ENCODE measurements at places on chromosomes 6 and 20. TPM values are rescaled to one million over a fixed set of nuclear protein-coding genes. Genes with fewer than 3 reads are reported as not detected.

DNA sequence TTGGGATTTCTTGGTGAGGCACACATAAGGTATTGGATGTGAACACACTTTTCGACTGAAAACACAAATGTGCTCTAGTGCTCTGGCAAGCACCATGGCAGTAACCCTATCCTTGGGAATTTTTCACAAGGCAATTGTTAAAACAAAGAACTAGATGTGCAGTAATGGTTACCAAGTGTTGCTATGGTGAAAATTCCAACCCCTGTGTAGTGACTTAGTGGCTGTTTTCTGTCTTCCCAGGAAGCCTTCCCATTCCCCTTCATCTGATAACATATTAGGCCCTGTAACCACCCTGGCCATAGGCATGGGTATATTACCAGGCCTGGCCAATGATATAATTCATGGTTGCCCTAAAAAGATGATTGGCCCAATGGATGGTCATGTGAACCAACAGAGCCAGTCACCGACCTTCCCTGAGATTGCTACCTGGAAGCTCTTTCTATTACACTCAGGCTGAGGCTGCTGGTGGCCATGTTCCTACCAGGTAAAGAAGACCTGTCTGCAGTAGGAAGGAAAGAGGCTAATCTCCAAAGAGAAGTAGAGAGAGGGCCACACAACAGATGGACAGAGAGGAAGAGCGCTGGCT, 4.1 kb downstream of the C20orf202 start:
- no peak for DNase-seq

TRIM15 gene
- total RNA-seq, result 0.28 TPM

DNA sequence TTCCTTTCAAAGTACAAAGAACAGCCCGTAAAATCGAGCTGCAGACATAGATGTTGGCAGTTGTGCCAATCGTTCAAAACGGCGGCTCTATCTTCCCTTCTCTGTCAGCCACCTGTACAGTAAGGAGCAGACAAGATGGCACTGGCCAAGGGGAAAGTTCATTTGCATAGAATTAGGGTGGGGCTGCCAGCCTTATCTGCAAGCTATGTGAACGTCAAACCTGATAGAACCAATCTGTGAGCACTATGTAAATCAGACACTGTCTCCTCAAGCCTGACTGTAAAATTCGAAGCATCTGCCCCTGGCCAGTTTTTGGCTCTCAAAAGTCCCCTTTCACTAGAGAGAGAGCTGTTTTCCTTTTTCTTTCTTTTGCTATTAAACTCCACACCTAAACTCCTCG, 374.5 kb downstream of the EPM2A start:
- no peak for DNase-seq

DNA sequence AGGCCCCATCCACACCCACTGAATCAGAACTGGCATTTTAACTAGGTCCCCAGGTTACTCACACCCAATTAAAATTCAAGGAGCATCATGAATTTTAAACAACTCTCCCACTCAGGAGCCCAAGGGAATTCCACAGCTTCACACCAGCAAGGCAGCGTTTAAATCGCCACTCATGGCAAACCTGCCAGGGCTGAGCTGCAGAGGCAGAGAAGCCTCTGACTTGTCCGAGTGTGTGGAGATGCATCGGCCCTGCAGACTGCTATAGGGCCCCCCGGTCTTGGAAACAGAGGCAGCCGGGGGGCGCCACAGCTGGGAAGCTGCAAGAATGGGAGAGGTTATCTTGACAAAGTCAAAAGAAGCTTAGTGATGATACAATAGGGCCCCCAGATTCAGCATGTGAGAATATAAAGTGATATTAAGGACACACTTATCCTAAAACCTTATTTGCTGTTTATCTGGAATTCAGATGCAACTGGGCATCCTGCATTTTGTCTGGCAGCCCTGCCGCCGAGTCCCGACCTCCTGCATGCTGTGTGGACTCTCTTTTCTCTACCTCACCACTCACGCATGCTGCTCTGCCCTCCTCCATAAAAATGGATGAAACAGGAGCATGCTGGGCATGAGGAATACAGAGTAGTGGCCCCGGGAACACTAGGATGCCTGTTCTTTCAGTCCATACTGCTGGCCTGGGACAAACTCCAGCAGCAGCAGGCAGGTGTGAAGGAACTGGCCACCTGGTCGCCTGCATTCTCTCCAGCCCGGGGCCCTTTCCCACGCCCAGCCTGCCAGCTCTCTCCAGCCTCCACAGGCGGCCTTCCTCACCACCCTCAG, 126.1 kb downstream of the PXDC1 start:
- DNase-seq, result no peak

GRCh38 chr20:45347936-45348778, at the start of gene SDC4:
SDC4 (minus strand) TSS chr20:45348424; CDS start chr20:45348384, 40 bp downstream.
- DNase-seq, result peak; percentile 91

DNA sequence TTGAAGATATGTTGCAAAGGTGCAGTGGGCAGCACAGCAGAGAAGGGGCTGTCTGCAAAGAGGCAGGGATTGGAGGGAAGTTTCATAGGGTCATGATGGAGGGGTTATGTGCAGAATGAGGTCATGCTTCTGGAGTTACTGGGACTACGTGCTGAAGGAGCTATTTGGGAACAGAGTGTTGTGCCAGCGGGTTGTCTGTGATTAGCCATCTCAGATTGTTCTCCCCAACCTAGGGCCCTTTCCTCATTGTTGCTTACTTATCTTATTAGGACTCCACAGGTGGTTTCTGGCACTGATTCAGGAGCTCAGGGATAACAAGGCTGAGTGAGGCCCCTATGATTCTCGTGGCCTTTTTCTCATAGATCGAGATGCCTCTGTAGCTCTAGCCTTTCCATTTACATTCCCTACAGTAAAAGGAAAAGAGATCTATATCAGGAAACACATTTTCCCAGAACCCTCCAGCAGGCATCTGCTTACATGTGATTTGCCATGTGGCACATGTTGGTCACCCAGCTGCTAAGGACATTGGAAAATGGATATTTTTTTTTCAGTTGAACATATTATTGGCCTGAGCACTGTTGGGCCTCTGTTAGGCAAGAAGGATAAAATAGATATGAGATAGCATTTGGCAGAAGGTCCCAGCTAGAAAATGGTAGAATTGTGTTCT, 429.6 kb upstream of the PLCB4 start:
- DNase-seq, result no peak

GRCh38 chr6:105810922-105811482, 275.1 kb upstream of the PRDM1 start:
- no peak for DNase-seq

DNA sequence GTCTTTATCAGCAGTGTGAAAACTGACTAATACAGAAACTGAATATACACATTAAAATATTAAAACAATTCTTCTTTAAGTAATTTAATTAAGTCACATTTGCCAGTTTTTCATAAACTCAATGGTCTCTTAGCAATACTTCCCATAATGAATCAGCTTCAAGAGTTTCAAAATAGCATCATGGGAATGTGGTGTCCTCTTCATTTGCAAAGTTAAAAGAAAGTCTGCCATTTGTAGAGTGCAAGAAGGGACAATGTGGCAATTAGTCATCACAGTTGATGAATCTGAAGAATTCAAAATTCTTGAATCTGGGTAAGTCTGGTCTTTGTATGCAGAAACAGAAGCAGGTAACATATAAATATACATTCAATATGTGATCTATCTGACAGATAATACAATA, 38.7 kb downstream of the SYNE1 start:
- DNase-seq, result no peak

- no peak for DNase-seq
Observed at GRCh38 chr6:84243240-84243639, 15.8 kb upstream of the CEP162 start.

DNA sequence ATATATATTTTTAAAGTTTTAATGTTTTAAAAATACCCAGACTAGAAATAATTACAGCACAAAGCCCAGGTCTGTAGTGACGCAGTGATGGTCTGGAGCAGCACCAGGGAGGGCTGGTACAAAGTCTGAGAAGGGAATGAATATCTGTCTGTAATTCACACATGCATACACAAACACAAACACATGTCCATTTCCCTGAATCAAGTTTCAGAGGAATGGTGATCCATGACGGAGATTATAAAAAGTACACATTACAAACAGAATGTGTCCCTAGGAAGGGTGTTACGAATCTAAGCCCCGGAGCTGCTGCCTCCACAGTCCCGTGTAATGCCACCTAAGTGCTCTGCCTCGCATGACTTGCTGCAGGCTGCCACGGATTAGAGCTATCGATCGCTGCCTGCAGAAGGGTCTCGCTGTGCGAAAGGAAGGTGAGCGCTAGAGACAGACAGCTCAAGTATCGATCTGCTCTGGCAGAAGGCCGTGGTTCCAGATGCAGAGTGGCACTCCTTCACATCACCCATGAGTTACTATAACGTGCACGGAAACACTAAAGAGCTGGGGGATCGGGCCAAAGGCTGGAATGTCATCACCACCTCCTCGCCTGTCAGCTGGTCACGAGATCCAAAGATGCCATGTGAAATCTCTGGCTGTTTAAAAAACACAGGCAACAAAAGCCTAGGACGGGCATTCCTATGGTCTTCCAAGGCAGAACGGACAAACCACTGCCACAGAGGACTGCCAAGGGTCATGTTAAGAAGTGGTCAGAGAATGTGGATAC, 87.1 kb downstream of the INSM1 start:
- no peak for DNase-seq

ZNF217 gene
- total RNA-seq, result 13.3 TPM

GRCh38 chr20:23034721-23035671, at the start of gene SSTR4:
SSTR4 (plus strand) TSS chr20:23035312; CDS start chr20:23035484, 172 bp downstream.
- no peak for DNase-seq

DNA sequence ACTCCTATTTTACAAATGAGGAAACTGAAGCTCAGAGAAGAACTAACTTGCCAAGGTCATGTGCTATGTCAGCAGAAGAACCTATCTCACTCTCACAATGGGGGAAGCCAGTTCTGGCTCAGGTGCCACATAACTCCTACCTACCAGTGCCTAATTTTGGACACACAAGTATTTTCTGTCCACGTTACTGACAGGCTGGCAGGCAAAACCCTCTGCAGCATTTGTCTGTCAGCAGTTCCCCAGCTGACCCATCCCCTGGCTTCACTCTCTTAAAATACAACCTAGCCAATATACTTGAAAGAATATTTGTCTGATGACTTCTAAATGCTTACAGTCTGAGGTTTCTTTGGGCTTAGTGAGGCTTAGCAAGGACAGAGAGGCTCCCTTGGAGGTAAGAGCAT, 15.5 kb downstream of the GSS start:
- DNase-seq, result no peak

GRCh38 chr6:15515226-15515625, 147.6 kb downstream of the DTNBP1 start:
- no peak for DNase-seq

Data from sigmoid colon (tissue), 7 donors.